ENCODE measurements at places on chromosomes 13 and 19.

DNA sequence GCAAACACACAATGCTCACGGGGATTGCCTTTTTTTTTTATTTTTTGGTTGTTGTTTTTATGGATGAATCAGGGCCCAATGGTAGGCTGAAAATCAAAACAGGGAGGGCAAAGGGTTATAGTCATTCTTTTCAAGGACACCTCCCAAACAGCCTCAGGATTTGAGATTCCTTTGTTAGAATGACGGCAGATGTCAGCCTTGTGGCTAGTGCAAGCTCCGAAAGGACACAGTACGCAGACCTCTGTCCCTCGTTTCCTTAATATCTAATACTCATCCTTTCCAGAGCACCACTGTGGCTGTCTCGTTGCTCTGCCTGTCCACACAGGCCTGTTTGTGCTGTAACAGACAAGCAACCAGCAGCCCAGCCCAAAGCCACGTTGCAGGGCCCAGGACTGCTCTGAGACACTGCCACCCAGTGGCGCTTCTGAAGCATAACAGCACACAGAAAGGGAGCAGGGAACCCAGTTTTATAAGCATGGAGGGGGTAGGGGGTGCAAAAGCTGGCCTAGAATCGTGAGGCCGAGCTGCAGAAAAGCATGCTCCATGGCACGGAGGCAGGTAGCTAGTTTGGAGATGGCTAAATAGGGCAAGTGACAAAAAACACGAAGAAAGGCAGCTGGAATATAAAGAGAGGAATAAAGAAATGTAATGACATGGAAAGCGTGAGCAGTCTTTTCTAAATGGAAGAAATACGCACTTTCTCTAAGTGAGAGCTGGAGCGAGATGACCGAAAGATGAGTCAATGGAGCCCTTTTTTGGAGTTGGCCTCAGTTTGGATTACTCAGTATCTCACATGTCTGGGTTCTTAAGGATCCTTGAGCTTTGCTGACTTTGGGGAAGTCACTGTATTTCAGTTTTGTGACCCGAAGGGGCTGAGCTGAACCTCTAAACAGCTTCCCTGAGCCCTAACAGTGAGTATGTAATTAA lies 40.7 kb upstream of the MEDAG start:
- peak; percentile 45 for DNase-seq

- no peak for DNase-seq
These were observed 6.2 kb upstream of the USP12 start for GRCh38 chr13:27177852-27178251.

- no peak for DNase-seq
These were observed 64.2 kb downstream of the CCDC70 start for GRCh38 chr13:51925865-51926527.

- no peak for DNase-seq
These were observed 12.5 kb downstream of the EPN1 start for GRCh38 chr19:55687281-55688201.

- no peak for DNase-seq
These were observed 705.3 kb downstream of the GPC5 start for GRCh38 chr13:92103689-92104153.

- DNase-seq: no peak
These were observed 2.9 kb upstream of the CD70 start for GRCh38 chr19:6593651-6594416.

DNA sequence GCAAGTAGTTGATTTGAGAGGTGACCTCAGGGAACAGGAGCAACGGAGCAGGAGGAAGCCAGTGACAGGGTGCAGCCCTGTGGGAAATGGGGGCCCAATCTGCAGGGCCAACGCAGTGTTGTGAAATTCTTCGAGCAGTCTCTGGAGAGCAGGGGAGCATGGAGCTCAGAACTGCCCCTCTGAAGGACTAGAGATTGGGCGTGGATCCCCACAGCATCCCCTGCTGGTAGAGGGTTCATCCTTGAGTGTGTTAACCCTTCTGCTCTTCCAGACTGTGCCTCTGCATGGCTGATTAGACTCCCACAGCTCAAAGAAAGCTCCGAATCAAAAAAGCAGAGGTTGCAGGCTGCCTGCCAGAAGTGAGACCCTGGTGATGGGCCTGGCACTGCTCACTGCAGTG lies 77.9 kb upstream of the UQCRFS1 start:
- DNase-seq: no peak

- DNase-seq: peak; percentile 81
These were observed 5.5 kb downstream of the EPS8L1 start for GRCh38 chr19:55080968-55081769.

GRCh38 chr13:95660981-95661581 lies 15.9 kb upstream of the DNAJC3 start:
- DNase-seq: no peak
